Stimulated activated CD4-positive, alpha-beta T cell treated with anti-CD3 and anti-CD28 coated beads, Interleukin-4, amount 100 ng/mL, for 4 hours (primary cell): ENCODE measurements at places on chromosomes 3 and 15.
A peak's percentile ranks its signal among the peaks of the same experiment; 100 is the strongest.

DNA sequence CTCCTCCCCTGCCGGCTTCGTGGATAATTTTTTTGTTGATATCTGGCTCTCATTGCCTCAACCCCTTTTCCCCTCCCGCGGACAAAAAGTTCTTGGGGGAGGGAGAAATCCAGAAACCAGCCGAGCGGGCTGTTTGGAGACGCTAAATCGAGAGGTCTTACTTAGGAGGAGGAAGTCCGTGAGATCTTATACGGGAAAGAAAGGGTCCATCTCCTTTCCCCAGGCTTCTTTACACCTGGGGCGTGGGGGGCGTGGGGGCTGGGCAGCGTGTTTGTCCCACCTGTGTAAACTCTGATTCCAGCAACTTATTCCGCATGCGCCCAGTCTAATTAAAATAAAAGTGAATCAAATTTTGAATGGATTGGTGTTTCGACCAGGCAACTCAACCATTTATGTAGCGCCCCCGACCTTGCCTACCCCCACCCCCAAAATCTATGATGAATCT lies 364 bp upstream of the CADPS start:
- no peak for DNase-seq

DNA sequence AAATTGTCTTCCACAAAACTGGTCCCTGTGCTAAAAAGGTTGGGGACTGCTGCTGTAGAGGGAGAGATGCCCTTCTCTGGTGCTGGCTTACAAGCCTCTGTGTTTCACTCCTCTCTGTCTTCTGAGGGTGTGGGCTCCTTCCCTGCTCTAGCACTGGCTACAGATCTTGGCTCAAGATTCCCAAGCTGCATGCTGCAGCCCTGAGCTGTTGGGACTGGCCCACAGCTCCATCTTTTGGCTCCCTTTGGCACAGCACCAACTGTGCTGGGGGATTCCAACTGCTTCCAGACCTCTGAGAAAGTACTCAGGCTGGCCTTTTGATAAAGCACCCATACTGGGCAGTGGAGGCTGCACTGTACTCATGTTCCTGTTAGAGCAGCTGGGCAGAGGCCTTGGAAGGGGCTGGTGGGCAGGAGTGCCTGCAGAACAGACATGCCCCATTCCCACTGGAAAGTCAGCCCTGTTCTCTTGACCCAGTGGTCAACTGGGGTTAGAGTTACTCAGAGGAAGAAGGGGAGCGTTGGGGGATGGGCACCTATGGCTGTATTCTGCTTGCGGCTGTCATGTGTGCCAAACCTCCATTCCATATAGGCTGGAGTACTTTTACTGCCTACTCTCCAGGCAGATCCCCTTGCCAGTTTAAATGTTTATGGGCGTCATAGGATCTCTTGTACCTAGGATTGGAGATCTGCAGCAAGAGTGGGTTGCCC lies 55.7 kb downstream of the GALK2 start:
- no peak for DNase-seq

GRCh38 chr3:98884675-98885371 lies 16.7 kb downstream of the DCBLD2 start:
- DNase-seq, result no peak

GRCh38 chr3:178415384-178415783 lies 120.9 kb upstream of the KCNMB2 start:
- DNase-seq, result no peak

- no peak for DNase-seq
Observed at GRCh38 chr15:22810853-22811338, 24.5 kb downstream of the NIPA1 start.

GRCh38 chr3:134326126-134326525 lies 48.1 kb downstream of the AMOTL2 start:
- DNase-seq, result no peak

DNA sequence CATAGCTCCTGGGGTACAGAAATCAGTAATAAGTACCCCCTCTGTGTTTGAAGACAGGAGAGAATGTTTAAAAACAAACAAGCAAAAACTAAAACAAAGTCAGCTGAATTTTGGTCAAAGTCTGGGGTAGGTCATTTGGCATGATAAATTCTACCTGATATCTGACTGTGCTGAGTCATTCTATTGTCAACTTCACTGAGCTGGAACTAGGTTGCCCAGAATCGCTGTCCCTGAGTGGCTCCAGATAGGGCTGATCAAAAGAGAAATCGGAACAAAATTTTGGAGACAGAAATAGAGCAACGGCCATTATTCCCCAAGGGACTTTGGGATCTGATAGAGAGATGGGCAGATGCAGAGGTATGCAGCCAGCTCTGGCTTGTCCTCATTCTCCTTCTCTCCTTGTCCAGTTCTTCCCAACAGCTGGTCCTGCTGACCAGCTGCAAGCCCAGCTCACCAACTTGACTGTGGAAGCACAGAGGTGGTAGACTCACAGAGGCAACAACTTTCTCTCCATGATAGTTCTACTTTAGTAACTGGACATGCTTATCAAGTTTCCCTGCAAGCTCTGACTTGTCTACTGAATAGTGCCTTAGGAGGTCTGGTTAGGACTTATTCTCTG lies 57.3 kb upstream of the MYRIP start:
- no peak for DNase-seq

GRCh38 chr3:181930105-181930504 lies 218.4 kb downstream of the SOX2 start:
- no peak for DNase-seq

- DNase-seq, result no peak
Observed at GRCh38 chr15:74007820-74008371, 13.4 kb downstream of the PML start.

DNA sequence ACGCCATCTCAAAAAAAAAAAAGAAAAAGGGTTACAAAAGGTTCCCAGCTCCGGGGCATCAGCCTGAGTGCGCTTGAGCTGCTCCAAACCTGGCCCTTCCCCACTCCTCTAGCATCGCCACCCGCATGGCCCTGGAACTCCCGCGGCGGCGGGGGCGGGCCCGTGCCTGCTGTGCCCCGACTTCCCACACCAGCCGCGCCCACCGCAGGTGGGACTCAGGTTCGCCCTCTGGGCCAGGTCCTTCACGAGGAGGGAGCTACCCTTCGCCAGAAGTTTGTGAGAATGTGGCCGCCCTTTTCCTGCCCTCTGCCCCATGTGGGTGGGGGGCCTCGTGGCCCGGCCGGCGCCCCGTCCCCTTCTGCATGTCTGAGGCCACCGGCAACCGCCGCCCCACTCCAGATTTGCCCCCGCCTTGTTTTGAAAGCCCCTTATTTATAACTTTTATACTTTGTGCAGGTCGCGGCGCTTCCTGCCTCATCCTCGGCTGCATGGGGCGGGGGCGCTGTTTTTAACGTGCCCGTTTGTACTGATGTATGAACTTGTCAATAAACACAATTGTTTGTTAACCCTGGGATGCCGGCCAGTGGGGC lies 507 bp upstream of the JMJD7 start:
- DNase-seq, result peak; percentile 22

- DNase-seq, result no peak
Observed at GRCh38 chr15:43514241-43515057, 3.0 kb upstream of the MAP1A start.

DNA sequence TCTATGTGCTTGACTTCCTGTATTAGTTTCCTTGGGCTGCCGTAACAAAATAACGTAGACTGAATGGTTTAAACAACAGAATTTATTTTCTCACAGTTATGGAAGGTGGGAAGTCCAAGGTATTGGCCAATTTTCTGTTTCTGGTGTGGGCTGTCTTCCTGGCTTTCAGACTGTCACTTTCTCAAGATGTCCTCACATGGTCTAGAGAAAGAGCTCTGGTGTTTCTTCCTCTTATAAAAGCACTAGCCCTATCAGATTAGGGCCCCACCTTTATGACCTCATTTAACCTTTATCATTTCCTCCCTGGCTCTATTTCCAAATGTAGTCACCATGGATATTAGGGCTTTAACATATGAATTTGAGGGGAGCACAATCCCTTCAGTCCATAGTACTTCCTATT lies 54.6 kb downstream of the SPRED1 start:
- DNase-seq, result no peak

DNA sequence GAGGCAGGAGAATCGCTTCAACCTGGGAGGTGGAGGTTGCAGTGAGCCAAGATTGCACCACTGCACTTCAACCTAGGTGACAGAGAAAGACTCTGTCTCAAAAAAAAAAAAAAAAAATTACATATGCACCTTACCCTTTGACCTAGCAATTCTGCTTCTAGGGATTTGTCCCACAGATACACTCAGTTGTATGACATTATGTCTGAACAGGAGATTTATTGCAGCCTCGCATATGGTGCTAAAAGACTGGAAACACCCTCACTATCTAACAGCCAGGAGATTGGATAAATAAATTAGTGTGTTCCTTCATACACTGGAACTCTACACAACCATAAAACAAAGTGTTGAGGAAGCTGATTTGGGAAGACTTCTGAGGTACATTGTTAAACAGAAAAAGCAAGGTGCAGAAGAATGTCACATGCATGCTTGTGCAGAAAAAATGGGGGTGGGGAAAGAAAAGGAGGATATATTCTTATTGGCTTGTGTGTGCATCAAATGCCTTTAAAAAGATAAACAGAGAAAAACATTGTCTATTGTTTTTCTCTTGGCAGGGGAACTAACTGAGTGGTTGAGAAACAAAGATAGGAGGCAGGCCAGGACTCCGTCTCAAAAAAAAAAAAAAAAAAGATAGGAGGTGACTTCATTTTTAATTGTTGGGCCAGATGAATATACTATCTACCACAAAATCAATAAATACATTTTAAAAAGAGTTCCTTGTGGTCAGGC lies 30.9 kb downstream of the PPCDC start:
- DNase-seq, result no peak

GRCh38 chr3:114552527-114552812 lies 258.6 kb downstream of the TIGIT start:
- no peak for DNase-seq

DNA sequence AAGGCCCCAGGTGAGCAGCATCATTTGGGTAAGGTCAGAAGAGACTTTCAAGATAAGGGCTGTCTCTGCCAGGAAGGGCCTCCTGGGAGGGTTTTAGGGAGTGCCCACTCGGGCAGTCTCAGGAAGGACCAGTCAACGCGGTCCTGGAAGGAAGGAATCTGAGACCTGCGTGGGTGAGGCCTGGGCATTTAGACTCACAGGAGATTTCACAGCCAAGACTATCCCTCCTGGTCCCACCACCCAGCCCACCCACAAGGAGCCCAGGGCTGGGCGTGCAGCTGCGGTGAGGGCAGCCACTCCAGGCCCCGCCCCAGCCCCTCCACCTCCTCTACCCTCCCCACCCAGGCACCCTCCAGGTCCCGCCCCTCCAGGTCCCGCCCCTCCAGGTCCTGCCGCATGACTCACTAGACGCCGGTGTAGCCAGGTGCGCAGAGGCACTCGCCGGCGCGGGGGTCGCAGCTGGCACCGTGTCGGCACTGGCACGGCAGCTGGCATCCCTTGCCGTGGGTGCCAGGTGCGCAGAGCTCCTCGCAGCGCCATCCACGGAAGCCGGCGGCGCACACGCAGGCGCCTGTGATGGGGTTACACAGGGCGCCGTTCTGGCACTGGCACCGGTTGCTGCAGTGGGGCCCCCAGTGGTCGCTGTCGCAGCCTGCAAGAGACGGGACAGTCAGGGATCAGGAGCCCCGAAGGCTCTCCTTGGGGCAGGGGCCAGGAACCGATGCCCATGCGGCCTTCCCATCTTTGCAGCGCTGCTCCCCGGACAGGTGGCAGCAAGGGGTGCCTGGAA lies 112.7 kb downstream of the RAB11A start:
- DNase-seq, result peak; percentile 76

DNA sequence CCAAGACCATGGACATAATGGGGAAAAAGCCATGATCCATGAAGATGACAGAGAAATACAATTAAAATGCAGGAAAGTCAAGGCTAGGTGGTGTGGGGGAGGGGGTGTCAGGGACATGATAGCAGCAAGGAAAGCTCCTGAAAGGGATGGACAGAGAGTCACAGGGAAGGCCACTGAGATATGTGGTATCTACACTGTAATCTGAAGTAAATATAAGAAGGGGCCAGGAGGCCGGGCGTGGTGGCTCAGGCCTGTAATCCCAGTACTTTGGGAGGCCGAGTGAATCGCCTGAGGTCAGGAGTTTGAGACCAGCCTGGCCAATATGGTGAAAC lies 62.5 kb downstream of the FOXP1 start:
- no peak for DNase-seq

DNA sequence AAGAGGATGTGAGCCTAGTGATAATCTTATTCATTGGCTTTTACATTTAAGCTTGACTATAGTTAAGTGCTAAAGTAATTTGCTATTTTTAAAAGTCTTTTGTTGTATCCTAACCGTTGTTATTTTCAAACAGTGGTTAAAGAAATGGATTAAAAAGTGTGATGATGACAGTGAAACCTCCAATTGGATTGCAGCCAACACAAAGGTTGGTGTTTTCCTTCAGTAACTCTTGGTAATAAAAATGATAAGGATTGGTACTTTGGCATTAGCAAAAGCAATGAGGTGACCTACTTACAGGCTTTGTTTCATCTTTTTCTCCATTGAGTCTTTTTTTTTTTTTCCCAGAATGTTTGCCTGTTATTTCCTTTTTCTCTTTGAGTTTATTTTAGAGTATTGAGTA lies 87.5 kb upstream of the GOLGA6B start:
- no peak for DNase-seq

GRCh38 chr3:52126500-52126899 lies 27.7 kb downstream of the POC1A start:
- no peak for DNase-seq

DNA sequence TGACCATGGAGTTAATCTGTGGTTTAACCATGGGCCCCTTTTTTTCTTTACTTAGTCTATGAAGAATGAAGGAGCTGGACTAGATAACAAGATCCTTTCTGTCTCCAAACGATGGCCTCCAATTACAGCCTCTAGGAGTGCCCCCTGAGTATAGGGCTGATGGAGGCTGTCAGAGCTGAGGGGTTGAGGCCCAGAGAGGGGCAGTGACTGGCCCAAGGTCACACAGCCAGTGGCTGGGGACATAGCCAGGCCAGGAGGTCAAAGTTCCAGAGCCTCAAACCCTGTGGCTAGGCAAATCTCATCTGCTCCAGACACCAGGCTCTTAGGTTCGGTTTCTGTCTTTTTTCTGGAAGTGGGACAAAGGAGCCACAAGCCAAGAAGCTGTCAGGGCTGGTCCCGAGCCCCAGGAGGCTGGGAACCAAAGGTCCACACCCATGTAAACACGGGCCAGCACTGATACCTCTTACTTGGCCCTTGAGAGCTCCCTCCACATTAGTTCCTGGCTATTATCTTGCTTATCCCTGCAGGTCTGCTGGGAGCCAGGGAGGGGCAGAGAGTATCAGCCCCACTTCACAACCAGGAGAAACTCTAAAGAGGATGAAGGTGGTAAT lies 10.3 kb downstream of the RHOV start:
- no peak for DNase-seq

DNA sequence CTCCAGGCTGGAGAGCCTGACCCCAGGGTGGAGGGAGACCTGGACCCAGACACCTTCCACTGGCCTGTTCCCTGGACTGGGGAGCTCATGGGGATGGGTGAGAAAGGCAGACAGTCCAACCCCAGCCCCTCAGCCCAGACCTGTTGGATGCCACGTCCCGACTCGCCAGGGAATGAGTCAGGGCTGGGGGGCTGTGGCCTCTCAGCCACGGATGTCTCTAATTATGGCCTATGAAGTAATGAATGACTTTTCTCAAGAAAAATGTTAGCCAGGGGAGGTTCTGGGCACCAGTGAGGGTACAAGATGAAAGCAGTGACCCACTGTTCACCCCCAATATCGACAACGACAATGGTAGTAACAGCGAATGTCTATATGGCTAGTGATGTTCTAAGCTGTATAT lies 107.0 kb upstream of the RPL32 start:
- DNase-seq, result no peak
